ENCODE measurements at places on chromosomes 3 and 15. TPM values are rescaled to one million over a fixed set of nuclear protein-coding genes. Genes with fewer than 3 reads are reported as not detected.

- no peak overlapping the region for H3K27ac ChIP-seq
- H3K36me3 ChIP-seq = no peaks in the 10 kb centered on the region
- no peak overlapping the region for H3K4me3 ChIP-seq
These were observed 22.6 kb downstream of the ALPK3 start for GRCh38 chr15:84839714-84840113.

- H3K4me1 ChIP-seq = no peaks in the 10 kb centered on the region
- no peak for DNase-seq
- H3K27me3 ChIP-seq = peaks cover 46% of the 10 kb centered on the region
- H3K36me3 ChIP-seq = no peaks in the 10 kb centered on the region
- no peak overlapping the region for H3K4me3 ChIP-seq
These were observed 158.8 kb downstream of the KLF13 start for GRCh38 chr15:31485431-31485830.

The ZNF860 gene
- total RNA-seq = 0.80 TPM

- no peaks in the 10 kb centered on the region for H3K27me3 ChIP-seq
- no peaks in the 10 kb centered on the region for H3K36me3 ChIP-seq
- H3K4me3 ChIP-seq = no peak overlapping the region
- no peak overlapping the region for H3K27ac ChIP-seq
These were observed 509.5 kb downstream of the TBL1XR1 start for GRCh38 chr3:176687754-176688153.

DNA sequence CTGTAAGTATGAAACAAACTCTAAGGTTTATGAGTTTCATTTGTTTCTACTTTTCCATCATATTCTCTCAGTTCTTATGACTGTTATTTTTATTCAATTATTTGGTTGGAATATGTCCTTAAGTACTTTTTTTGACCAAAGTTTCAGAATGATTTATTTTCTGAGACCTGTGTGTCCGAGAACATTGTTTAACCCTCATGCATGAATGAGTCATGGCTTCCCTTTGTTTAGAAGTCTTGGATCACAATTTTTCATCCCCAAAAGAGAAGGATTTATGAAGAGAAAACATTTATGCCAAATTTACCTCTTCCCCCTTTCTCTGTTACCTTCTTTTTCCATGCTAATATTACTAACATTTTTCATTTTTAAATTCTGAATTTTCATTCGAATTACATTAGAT lies 518.0 kb upstream of the NR2F2 start:
- no peaks in the 10 kb centered on the region for H3K36me3 ChIP-seq
- no peaks in the 10 kb centered on the region for H3K27me3 ChIP-seq
- H3K27ac ChIP-seq = no peak overlapping the region
- DNase-seq = no peak
- no peak overlapping the region for H3K4me3 ChIP-seq
